ENCODE measurements at places on chromosomes 4 and X.
A peak's percentile ranks its signal among the peaks of the same experiment; 100 is the strongest.

- H3K27ac ChIP-seq = peak overlapping the region; percentile 48
- no peak overlapping the region for H3K4me3 ChIP-seq
- no peak for DNase-seq
- peaks cover 44% of the 10 kb centered on the region for H3K4me1 ChIP-seq
These were observed 12.4 kb downstream of the YTHDC1 start for GRCh38 chr4:68337522-68337921.

- no peak overlapping the region for H3K4me3 ChIP-seq
- H3K36me3 ChIP-seq = no peaks in the 10 kb centered on the region
- no peaks in the 10 kb centered on the region for H3K4me1 ChIP-seq
- no peak overlapping the region for H3K27ac ChIP-seq
- no peaks in the 10 kb centered on the region for H3K27me3 ChIP-seq
- DNase-seq = no peak
These were observed 23.4 kb upstream of the GLRB start for GRCh38 chr4:157052429-157053040.

- H3K4me1 ChIP-seq = no peaks in the 10 kb centered on the region
- peaks cover 5% of the 10 kb centered on the region for H3K36me3 ChIP-seq
- H3K4me3 ChIP-seq = no peak overlapping the region
- no peak for DNase-seq
- no peak overlapping the region for H3K27ac ChIP-seq
- no peaks in the 10 kb centered on the region for H3K27me3 ChIP-seq
These were observed 276.3 kb downstream of the STPG2 start for GRCh38 chr4:97866821-97867556.

- no peak overlapping the region for H3K27ac ChIP-seq
- no peaks in the 10 kb centered on the region for H3K4me1 ChIP-seq
- H3K27me3 ChIP-seq = no peaks in the 10 kb centered on the region
- DNase-seq = no peak
- H3K36me3 ChIP-seq = no peaks in the 10 kb centered on the region
- H3K4me3 ChIP-seq = no peak overlapping the region
These were observed 239.6 kb upstream of the TRAM1L1 start for GRCh38 chr4:117324851-117325491.

- no peak overlapping the region for H3K4me3 ChIP-seq
- no peak for DNase-seq
- no peaks in the 10 kb centered on the region for H3K4me1 ChIP-seq
- no peak overlapping the region for H3K27ac ChIP-seq
These were observed 321.3 kb downstream of the TMA16 start for GRCh38 chr4:163815776-163816175.

DNA sequence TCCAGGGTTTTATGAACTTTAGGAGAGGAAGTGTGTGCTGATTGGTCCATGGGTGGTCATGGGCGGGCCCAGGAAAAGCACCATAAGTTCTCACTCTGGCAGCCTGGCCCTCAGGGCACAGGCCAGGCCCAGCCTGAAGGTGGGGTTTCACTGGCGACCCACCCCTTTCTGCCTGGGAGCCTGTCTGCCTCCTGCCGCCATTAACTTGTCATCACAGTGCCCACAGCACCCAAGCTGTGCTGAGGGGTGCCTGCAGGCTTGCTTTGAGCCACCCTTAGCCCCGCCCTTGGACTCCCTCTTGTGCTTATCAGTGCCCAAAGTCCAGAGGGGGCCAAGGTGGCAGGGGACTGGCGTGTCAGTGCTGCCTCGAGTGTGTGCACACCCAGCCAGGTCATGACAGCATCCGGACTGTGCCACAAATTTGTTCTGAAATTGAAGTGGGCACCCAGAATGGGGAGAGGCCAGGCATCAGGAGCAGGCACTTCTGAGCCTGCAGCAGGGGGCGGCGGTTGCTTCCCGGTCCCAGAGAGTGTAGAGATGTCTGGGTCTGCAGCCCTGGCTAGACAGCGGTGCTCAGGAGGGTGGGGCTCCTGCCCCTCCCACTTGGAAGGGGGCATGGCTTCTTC lies 455.6 kb downstream of the TMA16 start:
- H3K4me3 ChIP-seq = no peak overlapping the region
- H3K27ac ChIP-seq = no peak overlapping the region
- H3K4me1 ChIP-seq = no peaks in the 10 kb centered on the region
- H3K27me3 ChIP-seq = no peaks in the 10 kb centered on the region
- DNase-seq = no peak

GRCh38 chr4:93841803-93842345 lies 13.3 kb downstream of the ATOH1 start:
- H3K4me1 ChIP-seq = no peaks in the 10 kb centered on the region
- no peak overlapping the region for H3K27ac ChIP-seq

- H3K27me3 ChIP-seq = peaks cover 23% of the 10 kb centered on the region
- no peak overlapping the region for H3K4me3 ChIP-seq
- no peaks in the 10 kb centered on the region for H3K36me3 ChIP-seq
- DNase-seq = no peak
- no peaks in the 10 kb centered on the region for H3K4me1 ChIP-seq
- H3K27ac ChIP-seq = no peak overlapping the region
These were observed 5.0 kb downstream of the LNX1 start for GRCh38 chr4:53586121-53586816.

GRCh38 chr4:102169345-102169744 lies 175.9 kb downstream of the SLC39A8 start:
- no peak overlapping the region for H3K27ac ChIP-seq
- H3K4me1 ChIP-seq = no peaks in the 10 kb centered on the region
- DNase-seq = no peak
- H3K27me3 ChIP-seq = no peaks in the 10 kb centered on the region
- H3K4me3 ChIP-seq = no peak overlapping the region

- H3K4me1 ChIP-seq = no peaks in the 10 kb centered on the region
- no peak overlapping the region for H3K27ac ChIP-seq
- H3K36me3 ChIP-seq = no peaks in the 10 kb centered on the region
These were observed 1000.1 kb upstream of the LCORL start for GRCh38 chr4:19021617-19022016.

DNA sequence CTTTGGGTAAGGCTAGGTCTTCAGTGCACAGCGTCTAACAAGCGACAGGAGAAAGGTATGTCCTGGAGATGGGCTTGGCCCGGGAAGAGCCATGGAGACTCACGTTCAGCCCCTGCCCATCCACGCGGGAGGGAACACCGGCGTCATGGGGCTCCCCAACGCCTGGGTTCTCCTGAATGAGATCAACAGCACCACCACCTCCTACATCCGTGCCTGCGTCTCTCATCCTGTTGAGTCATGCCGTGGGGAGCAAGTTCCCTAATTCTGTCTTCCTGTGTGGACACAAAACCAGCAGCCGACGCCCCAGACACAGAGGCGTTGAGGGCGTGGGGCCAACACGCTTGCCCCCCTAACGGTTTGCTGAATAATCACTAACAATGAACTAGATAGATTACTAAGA lies 20.1 kb upstream of the IL3RA start:
- H3K27me3 ChIP-seq = no peaks in the 10 kb centered on the region
- peaks cover 17% of the 10 kb centered on the region for H3K4me1 ChIP-seq
- peak; percentile 49 for DNase-seq
- peaks cover 2% of the 10 kb centered on the region for H3K36me3 ChIP-seq
- H3K4me3 ChIP-seq = no peak overlapping the region
- H3K27ac ChIP-seq = no peak overlapping the region

GRCh38 chr4:140858897-140859296 lies 102.7 kb upstream of the TBC1D9 start:
- no peak overlapping the region for H3K27ac ChIP-seq
- no peaks in the 10 kb centered on the region for H3K4me1 ChIP-seq
- H3K36me3 ChIP-seq = no peaks in the 10 kb centered on the region
- DNase-seq = no peak
- H3K27me3 ChIP-seq = peaks cover 22% of the 10 kb centered on the region

DNA sequence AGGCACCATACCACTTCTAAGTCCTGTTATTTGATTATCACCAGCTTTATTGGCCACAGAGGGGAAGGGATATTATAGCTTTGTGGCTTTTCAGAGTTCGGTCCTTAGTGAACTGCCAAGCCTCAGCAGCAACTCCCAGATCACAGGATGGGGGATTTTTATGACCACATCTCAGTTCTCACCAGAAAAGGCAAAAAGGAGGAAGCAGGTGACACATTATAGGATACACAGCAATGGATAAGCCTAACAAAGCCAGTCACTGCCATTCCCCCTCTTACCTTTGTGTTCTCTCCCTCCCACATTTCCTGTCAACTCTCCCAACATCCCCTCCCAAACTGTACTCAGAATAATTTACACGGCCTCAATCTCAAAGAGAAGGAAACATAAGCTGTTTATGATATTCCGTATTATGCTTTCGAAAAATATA lies 142.8 kb downstream of the MGST2 start:
- H3K27ac ChIP-seq = no peak overlapping the region
- H3K27me3 ChIP-seq = peaks cover 6% of the 10 kb centered on the region
- peaks cover 4% of the 10 kb centered on the region for H3K36me3 ChIP-seq
- DNase-seq = no peak

GRCh38 chr4:99711657-99712056 lies 54.0 kb upstream of the C4orf54 start:
- H3K36me3 ChIP-seq = no peaks in the 10 kb centered on the region
- H3K27ac ChIP-seq = no peak overlapping the region
- peaks cover 11% of the 10 kb centered on the region for H3K4me1 ChIP-seq
- no peak overlapping the region for H3K4me3 ChIP-seq

- peaks cover 7% of the 10 kb centered on the region for H3K36me3 ChIP-seq
- peak; percentile 41 for DNase-seq
- H3K4me3 ChIP-seq = peak overlapping the region; percentile 95
- peaks cover 41% of the 10 kb centered on the region for H3K4me1 ChIP-seq
- H3K27me3 ChIP-seq = no peaks in the 10 kb centered on the region
These were observed 72.1 kb downstream of the PRSS12 start for GRCh38 chr4:118280501-118281218.

- peaks cover 54% of the 10 kb centered on the region for H3K4me1 ChIP-seq
- no peak for DNase-seq
- no peaks in the 10 kb centered on the region for H3K27me3 ChIP-seq
- peak overlapping the region; percentile 94 for H3K27ac ChIP-seq
- H3K36me3 ChIP-seq = peaks cover 24% of the 10 kb centered on the region
These were observed 2.9 kb downstream of the OTUD4 start for GRCh38 chr4:145177511-145177905.

DNA sequence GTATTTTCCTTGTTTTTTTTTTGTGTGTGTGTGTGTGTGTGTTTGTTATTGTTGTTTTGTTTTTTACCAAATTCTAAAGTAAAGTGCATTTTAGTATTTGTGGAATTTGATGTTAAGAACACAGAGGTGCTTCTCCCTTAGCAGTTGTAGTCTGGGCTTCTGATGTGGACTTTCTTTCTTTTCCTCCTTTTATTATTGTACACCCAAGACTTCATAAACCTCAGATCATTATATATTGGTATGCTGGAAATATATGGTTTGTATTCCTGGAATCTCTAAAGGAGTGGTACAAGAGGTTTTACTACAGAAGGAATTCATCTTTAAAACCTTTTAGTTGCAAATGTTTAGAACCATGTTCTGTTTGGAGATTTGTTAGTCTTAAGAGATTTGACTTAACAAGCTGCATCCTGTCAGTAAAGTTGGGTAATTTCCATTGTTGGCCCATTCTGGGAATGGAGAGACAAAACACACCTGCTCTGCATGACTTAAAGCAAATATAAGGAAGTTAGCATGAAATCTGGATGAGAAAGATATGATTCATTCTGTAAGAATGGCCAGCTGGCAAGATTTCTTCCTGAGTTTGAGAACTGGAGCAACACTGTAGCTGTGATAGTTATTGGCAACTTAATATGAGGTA lies 64.0 kb downstream of the SMAD1 start:
- no peak for DNase-seq
- H3K4me3 ChIP-seq = no peak overlapping the region
- H3K4me1 ChIP-seq = peaks cover 6% of the 10 kb centered on the region

DNA sequence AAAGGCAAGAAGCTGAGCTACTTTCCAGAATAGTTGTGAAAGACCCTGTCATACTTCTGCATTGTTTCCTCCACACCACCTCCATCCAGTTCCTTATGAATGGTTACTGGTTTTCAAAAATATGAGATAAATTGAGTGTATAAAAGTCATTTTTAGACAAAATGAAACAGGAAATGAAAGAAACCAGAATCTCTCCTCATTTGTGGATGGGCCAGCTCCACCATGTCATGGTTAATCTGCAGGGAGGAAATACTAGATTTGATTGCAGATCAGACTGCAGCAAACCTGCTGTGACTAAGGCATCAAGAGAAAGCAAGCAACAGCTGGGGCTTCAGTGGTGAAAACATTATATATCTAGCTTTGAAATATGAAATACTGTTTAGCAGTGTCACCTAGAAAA lies 23.8 kb downstream of the F9 start:
- H3K4me3 ChIP-seq = no peak overlapping the region
- H3K27ac ChIP-seq = no peak overlapping the region
- H3K27me3 ChIP-seq = peaks cover 41% of the 10 kb centered on the region
- H3K36me3 ChIP-seq = no peaks in the 10 kb centered on the region

DNA sequence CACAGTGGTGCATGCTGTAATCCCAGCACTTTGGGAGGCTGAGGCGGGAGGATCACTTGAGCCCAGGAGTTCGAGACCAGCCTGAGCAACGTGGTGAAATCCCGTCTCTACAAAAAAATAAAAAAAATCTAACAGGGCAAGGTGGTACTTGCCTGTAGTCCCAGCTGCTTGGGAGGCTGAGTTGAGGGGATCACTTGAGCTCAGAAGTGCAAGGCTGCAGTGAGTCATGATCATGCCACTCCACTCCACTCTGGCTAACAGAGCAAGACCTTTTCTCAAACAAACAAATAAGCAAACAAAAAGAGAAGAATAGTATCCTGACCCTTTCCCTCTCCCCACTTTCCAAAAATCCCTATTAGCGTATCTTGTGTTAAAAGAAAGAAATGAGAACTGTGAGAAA lies 52.7 kb downstream of the NPY1R start:
- H3K4me1 ChIP-seq = no peaks in the 10 kb centered on the region
- H3K27me3 ChIP-seq = no peaks in the 10 kb centered on the region
- no peak for DNase-seq
